Right lobe of liver (tissue), 6 donors: ENCODE measurements at places on chromosomes 6 and 20. TPM values are rescaled to one million over a fixed set of nuclear protein-coding genes. Genes with fewer than 3 reads are reported as not detected.

DNA sequence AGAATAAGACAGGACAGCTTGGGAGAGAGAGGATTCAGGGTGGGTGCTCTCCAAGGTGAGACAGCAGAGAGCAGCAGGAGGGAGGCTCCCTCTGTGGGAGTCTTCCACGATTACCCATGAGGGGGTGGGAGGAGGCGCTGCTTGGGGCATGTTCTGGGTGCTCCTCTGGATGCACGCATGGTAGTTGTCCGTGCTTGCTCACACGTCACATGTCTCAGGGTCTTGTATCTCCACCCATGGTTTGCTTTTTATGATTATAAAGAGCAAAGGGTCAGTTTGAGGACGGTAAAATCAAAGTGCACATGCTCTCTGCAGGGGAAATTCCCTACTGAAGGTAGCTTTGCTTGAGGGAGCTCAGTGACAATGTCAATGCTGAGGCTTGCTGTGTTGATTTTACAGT lies 338.4 kb downstream of the THBS2 start:
- DNase-seq: no peak

DNA sequence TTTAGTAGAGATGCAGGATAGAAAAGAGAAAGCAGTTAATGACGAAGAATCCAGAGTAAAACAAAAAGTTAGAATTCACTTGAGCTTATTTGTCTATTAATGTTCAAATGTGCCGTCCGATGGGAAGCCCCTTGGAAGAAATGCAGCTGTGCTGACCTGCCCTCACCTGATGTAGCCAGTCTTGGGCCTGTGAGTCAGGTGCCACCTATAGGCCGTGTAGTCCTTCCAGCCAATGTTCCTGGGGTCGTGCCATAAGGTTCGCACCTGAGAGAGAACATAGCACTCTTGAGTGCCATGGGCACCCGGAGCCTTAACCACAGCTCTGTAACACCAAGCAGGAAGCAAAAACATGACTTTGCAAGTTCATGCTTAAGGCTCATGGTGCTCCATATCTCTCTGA lies 32.4 kb downstream of the THBS2 start:
- DNase-seq: no peak

GRCh38 chr6:149763866-149764265 lies 14.3 kb downstream of the PCMT1 start:
- no peak for DNase-seq

- no peak for DNase-seq
These were observed 174.0 kb upstream of the RSPO3 start for GRCh38 chr6:126944512-126944911.

- no peak for DNase-seq
These were observed 68.7 kb upstream of the CD83 start for GRCh38 chr6:14048837-14049236.

DNA sequence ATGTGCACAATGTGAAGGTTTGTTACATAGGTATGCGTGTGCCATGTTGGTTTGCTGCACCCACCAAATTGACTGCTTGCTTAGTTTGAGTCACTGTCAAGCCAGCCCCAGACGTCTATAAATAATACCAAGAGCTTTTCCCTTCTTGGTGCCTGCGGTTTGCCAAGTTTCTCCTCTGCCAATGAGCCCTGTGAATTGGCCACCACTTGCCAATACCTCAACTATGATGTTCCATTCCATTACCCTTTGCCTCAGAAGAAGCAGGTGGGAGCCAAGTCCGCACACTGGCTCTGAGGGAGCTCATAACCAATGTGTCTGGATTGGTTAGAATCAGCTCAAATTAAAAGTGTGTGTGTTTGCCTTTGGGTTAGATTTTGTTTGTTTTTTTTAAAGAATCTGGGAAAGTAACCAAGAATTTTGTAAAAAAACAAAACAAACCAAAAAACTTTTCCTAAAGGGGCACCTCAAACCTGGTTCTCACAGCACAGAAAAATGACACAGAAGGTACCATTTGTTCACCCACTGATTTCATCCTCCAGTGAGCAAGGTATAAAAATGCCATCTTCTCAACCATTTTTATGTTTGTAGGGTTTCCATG lies 244.7 kb upstream of the PRND start:
- no peak for DNase-seq

GRCh38 chr6:37691904-37692806 lies 5.5 kb downstream of the MDGA1 start:
- peak; percentile 72 for DNase-seq

DNA sequence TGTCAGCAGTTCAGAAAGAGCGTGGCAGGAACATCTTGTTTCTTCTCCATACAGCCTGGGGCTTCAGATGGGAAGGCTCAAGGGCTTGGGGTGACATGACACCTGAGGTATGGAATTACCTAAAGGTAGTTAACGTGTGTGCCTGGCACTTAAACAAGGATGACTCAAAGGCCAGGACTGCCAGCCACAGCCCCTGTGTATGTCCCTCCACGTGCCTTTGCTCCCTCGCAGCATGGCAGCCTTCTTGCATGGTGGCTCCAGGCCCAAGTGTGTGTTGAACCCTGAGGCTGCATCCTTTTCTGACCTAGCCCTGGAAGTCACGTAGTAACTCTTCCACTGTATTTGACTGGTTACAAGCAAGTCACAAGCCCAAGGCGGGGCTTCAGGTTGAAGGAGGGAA lies 33.6 kb upstream of the MYL9 start:
- DNase-seq: no peak

DNA sequence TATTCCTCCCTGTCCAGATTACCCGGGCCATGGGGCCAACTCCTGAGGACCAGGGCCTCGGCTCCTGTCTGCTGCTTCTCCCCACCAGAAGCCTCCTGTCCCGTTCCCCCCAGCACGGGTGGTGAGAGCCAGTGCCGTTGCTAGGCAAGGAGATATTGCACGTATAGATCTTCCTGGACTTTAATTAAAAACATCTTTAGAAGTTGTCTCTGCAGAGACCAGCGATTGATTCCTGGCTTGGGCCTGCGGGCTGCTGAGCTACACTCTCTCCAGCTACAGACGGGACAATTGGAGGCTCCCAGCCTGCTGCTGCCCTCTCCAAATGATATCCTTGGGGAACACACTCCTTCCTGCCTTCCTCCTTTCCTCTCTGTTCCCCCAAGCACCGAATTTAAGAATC lies 74.6 kb downstream of the CDH22 start:
- DNase-seq: no peak

GRCh38 chr6:110486756-110487155 lies 10.3 kb upstream of the SLC22A16 start:
- no peak for DNase-seq

DNA sequence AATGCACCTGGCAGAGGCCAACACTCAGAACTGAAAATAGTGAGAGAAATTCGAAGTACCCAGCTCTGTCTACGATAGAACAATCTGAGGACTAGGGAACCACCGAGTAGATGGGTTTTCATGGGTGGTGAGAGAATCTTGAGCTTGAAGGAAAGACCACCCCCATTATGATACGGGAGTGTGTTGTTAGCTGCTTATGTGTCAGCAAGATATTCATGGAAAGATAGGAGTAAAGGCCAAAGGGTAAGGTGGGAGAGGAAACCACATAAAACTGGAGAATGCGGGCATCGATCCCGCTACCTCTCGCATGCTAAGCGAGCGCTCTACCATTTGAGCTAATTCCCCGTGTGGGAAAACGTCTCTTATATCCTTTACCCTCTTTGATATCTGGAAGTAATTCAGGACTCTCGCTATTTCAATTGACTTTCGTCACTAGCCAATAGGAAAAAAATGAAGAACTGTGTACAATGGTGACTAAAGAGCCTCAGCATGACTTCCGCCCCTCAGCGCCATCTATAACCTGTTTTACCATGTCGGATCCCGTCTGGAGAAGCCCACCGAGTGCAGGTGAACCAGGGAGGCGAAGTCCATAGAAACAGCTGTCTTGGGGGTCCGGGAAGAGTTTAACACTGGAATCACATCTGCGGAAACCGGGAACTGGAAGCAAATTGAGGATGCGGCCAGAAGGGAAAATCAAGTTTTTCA lies 25.0 kb upstream of the ABT1 start:
- peak; percentile 59 for DNase-seq

GRCh38 chr6:170360476-170360875 lies 53.9 kb downstream of the FAM120B start:
- DNase-seq: no peak

GRCh38 chr6:95110767-95111166 lies 466.6 kb upstream of the MANEA start:
- no peak for DNase-seq

DNA sequence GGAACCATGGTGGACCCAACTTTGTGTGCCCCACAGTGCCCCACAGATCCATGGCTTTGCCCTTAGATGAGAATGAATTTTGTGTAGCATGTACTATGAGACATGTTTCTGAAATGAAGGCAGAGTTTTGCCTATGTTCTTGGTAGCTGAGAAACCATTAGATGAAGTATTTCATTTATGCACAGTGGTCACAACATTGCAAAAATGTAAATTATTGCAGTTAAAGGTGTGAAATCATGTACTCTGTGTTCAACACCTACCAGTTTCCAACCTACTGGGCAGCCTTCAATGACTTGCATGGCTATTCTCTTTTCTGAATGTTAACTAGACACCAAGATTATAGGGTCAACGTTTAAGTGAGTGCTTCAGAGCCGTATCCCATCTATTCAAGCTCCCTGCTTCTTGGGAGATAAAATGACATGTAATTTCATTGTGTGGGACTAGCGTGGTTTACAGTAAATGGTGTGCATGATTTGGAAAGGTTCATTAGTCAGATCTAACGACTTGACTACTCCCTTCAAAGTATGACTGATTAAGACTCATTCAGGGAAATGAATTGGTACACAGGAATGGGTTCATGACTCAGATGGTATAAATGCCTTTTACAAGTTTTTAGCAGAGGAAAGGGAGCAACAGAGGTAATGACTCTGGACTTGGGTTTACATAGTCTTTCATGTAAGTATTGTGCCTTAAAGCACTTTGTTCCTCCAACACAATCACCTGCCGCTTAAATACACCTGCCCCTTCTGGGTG lies 106.1 kb upstream of the AKIRIN2 start:
- DNase-seq: no peak

GRCh38 chr20:38889050-38889449 lies 37.2 kb upstream of the FAM83D start:
- DNase-seq: no peak

- no peak for DNase-seq
These were observed 29.3 kb upstream of the TBC1D7 start for GRCh38 chr6:13357551-13358075.

DNA sequence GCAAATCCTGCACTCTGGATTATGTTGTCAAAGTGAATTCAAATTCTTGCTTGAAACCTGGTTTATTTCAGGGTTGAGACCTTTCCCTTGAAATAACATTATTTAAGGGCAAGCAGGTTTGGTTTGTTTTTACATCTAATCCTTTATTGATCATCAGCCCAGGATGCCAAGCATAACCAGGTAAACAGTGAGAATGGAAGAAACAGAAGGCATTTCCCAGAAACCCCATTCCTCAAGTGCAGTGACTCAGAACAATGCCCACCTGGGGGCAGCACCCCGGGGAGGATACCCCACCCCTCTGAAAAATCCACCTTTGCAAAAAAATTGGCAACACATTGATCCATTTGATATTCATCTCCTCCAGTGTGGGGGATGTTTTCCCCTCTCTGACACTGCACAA lies 32.5 kb downstream of the POFUT1 start:
- DNase-seq: no peak

GRCh38 chr20:8304124-8304816 lies 172.2 kb downstream of the PLCB1 start:
- DNase-seq: no peak

GRCh38 chr6:3516092-3516491 lies 59.2 kb upstream of the SLC22A23 start:
- DNase-seq: no peak

Gene TMEM200A
- 0.18 TPM for total RNA-seq

Gene CD40
- 9.6 TPM for total RNA-seq

Gene EZR
- 48.6 TPM for total RNA-seq

Gene EYA4
- 0.35 TPM for total RNA-seq

Gene PPP1R3G
- 0.55 TPM for total RNA-seq

Gene BTNL2
- total RNA-seq: not detected

Gene PRR18
- total RNA-seq: 2.9 TPM

Gene MRPS18A
- 45.4 TPM for total RNA-seq

Gene DLK2
- total RNA-seq: not detected

Gene GPR63
- 0.16 TPM for total RNA-seq

Gene ENPP4
- 6.1 TPM for total RNA-seq
